ENCODE measurements at places on chromosomes 2 and 18.

DNA sequence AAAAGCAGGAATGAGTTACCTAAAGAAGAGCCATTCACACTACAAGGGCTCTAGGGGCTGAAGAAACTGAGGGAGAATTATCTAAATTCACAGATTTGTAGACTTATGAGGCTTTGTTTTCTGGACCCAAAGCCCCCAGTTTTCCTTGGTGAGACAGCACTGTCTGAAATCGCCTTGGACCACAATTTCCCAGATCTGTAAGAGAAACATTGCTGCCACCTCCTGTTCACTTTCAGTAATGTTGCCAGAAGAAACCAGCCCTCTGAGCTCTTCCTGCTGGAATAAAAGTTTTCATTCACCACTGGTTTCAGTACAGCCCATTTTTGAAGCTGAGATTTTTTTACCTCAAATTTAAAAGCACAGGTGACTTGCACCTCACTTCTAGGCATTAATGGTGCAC lies 169.2 kb downstream of the CDH20 start:
- no peak for DNase-seq

- no peak for DNase-seq
These were observed 159.0 kb upstream of the HAAO start for GRCh38 chr2:42951263-42951938.

GRCh38 chr18:50563376-50563775 lies 3.5 kb downstream of the MAPK4 start:
- no peak for DNase-seq

- DNase-seq, result no peak
These were observed 57.8 kb downstream of the VIL1 start for GRCh38 chr2:218476676-218477075.

DNA sequence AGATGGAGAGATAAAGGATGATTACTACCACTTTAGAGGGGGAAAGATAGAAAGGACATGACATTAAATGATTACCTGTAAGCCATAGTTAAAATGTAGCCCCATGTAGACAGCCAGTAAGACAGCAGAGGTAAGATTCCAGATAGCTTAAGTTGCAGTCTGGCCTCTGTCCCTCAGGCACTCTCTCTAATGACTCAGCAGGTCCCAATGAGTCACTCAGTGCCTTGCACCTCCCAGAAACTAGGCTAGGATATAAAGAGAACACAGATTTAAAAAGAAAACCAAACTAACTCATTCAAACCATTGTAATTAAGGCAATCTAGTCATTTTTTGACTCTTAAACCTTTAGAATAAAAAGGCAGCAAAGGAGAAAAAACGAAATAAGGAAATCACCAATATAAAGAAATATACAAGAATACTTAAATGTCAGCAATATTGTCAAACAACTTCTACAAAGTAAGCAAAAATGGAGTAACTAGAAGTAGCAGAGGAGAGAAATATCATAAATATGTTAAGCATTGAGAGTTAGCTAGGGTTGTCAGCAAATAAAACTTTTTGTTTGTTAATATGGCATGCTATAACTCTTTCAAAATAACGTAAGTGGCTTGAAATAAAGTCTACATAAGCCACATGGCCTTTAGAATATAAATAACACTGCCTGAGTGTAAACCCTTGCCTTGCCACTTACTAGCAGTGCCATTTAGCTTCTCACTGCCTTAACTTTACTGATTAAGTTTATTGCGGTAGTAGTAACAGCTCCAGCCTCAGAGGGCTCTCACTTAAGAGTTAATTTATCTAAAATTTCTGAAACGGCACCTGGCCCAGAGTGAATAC lies 48.5 kb downstream of the SOCS6 start:
- no peak for DNase-seq

DNA sequence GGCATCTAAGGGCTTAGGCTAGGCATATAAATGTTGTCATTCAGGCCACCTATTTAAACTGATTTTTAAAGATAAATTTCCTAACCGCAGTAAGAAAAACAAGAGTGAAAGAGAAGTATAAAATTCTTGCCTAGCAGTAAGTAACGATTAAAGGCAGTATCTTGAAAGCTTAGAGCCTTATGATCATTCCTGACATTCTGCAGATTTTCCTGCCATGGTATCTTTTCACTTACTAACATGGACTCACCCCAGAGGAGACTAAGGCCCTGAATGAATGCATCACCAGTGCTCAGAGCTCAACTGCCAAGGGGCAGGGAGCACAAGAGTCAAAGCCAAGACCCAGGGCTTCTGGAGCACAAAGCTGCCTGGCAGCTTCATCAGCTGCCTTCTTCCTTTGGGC lies 133.1 kb downstream of the GCA start:
- no peak for DNase-seq

GRCh38 chr2:23784971-23785370 lies 142.0 kb downstream of the ATAD2B start:
- no peak for DNase-seq

DNA sequence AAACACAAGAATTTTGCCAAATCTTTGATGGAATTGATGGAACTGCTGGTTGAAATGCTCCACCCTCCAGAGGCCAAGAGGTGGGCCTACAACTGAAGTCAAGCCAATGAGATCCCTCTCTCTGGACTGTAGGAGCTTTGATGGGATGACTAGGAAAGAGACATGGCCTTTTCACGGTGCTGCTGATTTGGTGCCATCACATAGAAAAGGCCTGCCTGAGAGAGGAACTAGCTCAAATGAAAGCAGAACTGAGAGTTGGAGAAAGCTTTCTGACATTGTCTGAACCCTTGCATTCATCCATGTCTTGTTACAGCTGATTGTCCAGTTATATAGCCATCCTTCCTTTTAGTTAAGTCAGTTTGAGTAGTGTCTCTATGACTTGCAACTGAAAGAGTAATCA lies 283.8 kb upstream of the LYPD1 start:
- DNase-seq, result no peak

DNA sequence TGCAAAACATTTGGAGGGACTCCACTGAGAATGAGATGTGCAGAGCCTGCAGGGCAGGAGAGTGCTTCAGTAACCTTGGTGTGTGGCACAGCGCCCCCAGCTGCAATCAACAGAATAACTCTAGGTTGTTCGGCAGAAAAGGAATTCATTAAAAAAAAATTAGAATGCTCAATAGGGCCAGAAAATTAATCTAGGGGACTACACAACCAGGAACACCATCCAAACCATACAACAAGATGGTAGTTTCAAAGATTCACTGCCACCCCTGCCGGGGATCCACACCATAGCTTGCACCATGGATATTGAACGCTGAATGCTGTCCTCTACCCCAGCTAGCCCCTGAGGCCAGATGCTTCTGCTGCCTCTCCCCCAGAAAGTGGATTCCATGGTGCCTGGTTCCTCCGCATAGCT lies 50.1 kb downstream of the THUMPD2 start:
- DNase-seq, result no peak

- DNase-seq, result no peak
These were observed 77.8 kb upstream of the STON1 start for GRCh38 chr2:48452108-48452507.

DNA sequence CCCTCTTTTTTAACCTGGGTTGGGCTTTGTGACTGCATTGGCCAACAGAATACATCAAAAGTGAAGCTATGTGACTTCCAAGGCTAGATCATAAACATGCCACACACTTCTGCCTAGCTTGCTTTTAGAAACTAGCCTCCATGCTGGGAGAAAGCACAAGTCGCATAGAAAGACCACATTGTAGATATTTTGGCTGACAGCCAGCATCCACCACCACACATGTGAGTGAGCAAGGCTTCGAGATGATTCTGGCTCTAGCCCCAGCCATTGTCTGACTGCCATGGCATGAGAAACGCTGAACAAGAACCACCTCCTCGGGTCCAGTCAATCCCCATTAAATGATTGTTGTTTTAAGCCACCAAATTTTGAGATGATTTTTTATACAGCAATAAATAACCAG lies 66.8 kb upstream of the STPG4 start:
- DNase-seq, result no peak

- DNase-seq, result no peak
These were observed 33.1 kb upstream of the NPC1 start for GRCh38 chr18:23619388-23619881.

DNA sequence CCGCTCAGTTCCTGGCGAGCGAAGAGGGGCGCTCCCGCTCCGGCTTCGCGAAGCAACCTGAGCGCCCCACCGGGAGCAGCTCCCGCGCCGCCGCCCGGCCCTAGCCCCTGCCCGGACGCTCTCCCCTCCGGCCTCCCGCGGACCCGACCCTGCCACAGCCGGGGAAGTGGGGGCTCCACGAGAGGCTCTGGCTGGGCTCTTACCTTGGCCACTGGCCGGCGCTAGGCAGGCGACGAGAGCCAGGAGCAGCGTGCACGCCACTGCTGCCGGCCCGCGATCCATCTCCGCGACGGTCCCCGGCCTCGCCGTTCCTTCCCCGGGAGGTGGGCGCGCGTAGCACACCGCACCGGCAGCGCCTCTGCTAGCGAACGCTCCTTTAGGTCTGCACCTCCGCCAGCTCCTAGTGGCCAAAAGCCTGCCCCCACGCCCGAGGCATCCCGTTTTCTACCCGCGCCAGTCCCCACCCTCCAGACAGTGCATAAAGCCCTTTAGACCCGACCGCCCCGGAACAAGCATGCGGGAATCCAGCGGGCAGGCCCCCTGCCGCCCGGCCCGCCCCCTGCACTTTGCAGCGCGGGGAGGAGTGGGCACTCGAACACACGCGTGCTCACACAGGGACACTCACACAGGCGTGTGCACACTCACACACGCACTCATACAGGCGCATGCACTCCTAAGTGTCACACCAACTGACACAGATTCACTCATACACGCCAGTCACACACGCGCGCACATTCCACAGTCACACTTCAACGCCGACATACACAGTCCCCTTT lies at the start of gene LRP2:
Gene LRP2 (minus strand): TSS at position 417 of the 776 bp plus-strand sequence. CDS start 135 bp downstream, at position 282.
- no peak for DNase-seq
